ENCODE measurements at places on chromosomes 6 and 20.

GRCh38 chr6:137188855-137189254, 15.4 kb upstream of the IL22RA2 start:
- no peak for DNase-seq

DNA sequence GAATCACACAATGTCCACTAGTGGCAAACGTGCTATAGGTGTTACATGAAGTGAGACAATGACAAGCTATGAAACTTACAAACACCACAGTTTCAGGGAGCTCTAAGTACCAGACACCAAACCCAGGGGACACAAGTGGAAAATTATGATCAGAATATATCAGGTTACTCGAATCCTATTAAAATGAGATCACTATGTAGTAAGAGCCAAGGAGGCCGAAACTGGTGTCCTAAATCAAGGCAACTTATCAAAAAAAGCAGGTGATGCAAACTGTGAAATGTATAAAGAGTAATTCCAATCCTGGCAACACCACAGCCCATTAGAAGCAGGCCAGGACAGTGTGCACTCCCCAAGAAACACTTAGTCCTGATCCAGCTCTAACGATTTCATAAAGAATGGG, 100.3 kb downstream of the ARHGAP18 start:
- DNase-seq, result no peak

DNA sequence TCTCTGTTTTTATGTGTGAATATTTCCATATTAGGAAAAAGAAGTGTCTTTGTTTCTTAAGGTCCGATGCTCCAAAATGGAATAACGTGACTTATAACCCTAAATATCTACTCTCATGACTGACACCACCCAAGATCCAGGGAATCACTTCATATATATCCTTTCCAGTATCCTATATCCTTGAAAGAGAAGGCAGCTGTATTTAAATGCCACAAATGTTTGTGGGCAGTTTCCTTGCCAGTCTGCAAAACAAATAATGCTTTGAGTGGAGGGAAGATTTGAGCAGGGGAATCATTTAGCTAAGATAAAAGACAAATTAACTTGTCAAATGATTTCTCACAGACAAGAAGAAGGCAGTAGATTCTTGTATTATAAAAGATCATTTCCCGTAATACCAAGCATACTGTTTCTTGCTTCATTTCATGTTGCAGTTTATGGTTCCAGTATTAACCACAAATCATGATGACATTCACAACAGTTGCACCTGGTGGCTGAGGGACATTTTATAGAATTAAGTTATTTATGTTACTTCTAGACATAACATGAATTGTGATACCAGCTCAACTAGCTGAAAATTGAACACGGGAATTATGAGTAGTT, 30.0 kb upstream of the FABP7 start:
- no peak for DNase-seq

DNA sequence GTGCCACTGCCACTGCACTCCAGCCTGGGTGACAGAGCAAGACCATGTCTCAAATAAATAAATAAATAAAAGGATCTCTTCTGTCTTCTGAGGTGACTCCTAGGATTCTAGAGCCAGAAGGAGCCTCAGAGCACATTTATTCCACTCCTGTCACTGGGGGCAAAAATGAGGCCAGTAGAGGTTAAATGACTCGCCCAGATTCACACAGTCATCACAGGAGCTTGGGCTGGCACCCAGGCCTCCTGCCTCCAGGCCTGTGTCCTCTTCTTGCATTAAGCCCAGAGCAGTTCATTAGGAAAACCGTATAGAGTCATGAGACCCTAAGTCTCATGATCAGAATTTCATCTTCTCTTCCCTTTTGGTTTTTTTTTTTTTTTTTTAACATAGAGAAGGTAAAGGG, 243.3 kb downstream of the NRN1 start:
- no peak for DNase-seq

GRCh38 chr20:1331801-1332453, 3.0 kb upstream of the SDCBP2 start:
- DNase-seq, result no peak

GRCh38 chr6:16130437-16130891, 1.6 kb downstream of the MYLIP start:
- DNase-seq, result no peak

DNA sequence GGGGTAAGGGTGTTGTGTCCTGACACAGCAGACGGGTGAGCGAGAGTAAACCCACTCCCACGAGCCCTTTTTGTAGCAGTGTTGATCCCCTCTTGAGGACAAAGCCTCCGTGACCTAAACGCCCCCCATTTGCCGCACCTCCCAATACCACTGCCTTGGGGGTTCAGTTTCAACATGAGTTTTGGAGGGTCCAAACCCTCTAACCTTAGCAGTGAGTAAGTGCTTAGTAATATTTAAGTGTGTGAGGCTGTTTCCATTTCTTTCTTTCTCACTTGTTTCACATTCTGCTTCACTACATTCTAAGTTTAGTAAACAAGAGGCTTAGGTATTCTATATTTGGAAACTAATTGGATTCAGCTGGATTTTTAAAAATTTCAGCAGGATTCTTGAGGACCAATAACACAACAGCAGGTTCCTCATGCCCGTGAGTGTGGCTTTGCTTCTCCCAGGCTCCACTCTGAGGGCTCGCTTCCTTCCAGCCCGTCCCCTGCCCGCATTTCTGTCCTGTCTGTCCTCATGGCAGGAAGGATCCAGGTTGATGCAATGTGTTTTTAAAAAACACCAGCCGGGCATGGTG, 41.2 kb downstream of the SNX9 start:
- DNase-seq, result no peak

DNA sequence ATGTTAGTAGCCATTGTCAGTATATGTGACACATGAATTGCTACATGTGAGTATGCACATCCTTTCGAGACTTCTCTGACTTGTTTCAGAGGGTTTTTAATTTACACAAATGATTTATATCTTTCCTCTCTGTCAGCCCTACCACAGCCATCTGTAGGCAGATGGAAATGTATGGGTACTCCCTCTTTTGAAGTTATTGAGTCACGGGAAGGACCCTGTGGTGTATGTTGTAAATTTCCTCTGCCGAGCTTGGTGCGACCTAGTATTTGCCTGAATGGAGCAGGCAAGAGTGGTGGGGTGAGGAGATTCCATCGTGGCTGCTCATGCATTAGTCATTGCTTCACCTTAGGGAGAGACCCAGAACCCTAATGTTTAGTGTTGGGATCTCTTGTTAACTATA, 171.9 kb downstream of the JARID2 start:
- DNase-seq, result no peak

DNA sequence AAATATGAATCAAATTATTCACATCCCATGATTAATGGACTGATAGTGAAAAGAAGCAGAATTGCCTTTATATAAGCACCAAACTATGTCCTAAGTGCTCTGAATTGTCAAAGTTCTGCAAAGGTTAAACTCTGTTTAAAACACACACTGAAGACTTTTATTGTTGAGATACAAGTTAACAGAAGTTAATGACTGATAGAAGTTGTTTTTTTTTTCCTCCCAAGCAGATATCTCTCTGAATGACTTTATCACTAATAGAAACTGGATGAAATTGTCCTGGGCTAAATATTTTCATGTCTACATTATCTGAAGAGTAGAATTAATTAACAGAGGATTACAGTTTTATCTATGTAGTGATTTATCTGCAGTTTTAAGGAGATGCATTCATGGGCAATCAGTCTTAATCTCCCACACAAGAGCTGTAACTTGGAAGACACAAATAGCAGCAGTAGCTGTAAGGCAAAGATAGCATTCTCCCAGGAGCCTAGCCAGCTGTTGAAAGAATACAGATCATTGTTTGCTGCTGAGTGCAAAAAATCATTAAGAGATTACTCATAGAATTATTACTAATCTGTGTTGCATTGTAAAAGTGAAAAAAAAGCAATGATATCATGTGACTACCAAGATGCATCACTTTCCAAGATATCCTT, 49.9 kb downstream of the BMP5 start:
- no peak for DNase-seq

- no peak for DNase-seq
Measured at GRCh38 chr20:46652699-46653098, 1.4 kb upstream of the SLC13A3 start.

GRCh38 chr20:50015993-50016770, 33.4 kb downstream of the SNAI1 start:
- no peak for DNase-seq

- DNase-seq, result no peak
Measured at GRCh38 chr6:131652472-131652871, 15.4 kb downstream of the ENPP3 start.

DNA sequence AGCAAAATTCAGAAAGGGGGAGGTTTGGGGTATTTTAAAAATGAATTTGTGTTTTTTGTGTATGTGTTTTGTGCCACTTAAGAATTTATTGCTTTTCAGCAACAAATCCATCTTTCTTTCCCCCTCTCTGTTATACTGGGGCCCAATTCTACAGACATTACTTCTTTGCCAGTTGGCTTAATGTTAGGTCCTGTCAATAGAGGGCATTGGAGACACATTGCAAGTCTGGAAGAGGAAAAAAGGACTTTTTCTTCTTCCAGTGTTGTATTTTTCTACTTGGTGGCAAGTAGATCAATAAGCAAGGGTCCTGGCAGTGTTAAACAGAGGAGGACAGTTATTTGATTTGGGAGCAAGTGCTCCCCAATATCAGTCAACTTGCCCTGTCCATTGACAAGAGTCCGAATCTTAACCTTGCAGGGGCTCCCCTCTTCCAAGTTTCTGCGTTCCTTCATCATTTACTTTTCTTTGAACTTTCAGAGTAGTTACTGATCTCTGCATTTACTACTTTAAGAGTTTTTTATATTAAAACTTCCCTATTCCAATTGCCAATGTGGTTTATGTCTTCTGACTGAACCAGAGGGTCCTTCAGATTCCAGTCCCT, 23.4 kb downstream of the SCML4 start:
- DNase-seq, result no peak

DNA sequence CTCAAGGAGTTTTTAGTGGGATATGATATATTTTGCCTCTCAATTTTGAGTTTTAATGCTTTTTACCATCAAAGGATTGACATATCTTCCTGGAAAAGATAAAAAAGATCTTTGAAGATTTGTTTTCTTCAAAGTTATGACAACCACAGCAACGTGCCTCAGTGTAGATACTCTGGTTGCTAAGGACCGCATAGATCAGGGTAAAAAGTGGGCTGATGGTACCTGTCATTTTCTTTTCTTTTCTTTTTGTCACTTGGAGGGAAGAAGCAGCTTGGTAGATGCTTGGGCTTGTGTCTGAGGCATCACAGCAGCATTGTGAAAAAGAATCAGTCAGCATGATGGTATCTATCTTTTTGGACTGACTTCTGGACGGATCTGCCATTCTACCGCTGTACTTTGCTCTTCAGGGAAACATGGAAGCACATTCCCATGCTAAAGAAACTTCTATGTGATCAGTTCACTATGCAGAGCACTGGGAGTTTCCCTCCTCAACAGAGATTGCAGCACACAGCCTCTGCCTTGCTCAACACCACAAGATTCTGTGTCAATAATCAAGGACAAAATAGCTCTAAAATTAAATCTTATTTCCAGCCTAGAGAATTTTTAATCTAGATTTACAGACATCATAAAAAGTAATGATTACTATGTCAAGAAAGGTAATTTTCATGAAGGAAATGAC, 54.8 kb upstream of the SGK1 start:
- DNase-seq, result no peak

- no peak for DNase-seq
Measured at GRCh38 chr6:144148886-144149285, 1.4 kb upstream of the STX11 start.

- no peak for DNase-seq
Measured at GRCh38 chr6:50952092-50952907, 133.6 kb downstream of the TFAP2B start.

DNA sequence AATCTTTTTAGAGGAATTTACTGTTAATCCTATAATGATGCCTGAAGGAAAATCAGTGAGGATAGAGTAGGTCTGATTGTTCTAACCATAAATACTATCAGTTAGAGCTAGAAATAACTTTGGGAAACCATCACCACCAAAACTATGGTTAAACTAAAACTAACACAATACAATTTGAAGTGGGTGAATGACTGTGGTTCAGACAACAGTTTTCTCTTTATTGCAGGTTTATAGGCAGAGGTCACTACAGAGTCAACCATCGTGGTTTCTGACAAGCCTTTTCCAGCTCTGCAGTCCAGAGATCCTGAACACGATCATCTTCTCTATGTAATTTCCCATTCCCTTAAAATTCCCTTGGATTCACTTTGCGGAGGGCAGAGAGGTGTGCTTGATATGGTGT, 134.3 kb downstream of the IBTK start:
- no peak for DNase-seq

- no peak for DNase-seq
Measured at GRCh38 chr20:24042646-24043045, 54.1 kb upstream of the GGTLC1 start.

DNA sequence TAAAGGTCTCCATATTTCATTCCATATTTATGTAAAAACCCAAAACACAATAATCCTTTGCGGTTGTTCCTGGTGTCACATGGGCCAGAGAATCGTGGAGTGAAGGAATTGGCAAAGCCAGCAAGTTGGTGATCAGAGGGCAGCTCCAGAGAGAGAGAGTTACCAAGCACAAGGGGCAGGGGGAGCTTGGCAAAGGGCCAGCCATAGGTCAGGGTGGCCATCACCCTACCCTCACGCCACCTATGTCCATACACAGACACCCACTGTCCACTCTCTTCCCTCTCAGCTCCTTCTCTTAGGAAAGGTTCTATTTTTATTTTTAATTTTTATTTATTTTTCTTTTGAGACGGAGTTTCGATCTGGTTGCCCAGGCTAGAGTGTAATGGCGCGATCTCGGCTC, 163.2 kb upstream of the JARID2 start:
- no peak for DNase-seq

- no peak for DNase-seq
Measured at GRCh38 chr20:6613280-6613861, 154.1 kb upstream of the BMP2 start.

GRCh38 chr6:139271056-139271455, 20.7 kb downstream of the TXLNB start:
- no peak for DNase-seq

DNA sequence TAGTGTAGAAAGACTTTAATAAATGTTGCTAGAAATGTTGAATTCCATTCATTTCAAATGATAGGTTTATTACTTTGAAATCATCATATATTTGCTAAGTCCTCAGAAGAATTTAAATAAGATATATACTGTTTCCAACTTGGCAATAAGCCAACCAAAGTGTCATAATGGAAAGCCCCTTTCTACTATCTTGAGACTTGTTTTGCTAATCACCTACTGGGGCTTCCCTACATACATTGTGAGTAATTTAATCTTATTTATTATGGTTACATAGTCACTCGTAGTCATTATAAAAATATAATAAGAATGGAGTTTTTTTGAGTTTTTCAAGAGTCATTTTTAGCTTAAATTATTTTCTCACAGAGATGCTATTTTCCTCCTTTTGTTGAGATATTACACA, 20.7 kb downstream of the COL19A1 start:
- DNase-seq, result no peak

GRCh38 chr6:5199283-5199682, 61.5 kb downstream of the LYRM4 start:
- DNase-seq, result no peak

DNA sequence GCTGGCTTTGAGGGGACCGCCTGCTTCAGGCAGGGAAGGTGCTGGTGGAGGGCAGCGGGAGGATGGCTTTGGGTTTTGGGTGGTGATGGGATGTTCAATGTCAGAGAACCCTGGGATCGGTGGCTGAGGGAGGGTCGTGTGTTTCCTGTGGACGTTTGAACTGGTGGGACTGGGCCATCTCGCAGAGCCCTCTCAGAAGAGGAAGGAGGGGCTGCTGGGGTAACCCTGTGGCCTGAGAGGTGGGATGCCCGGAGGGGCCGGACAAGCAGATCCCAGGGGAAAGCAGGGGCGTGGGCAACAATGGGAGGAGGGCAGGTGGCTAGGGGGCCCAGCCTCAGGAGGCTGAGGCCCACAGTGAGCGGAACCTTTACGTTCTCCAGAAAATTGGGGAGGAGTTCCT, 34.9 kb downstream of the PYGB start:
- DNase-seq, result no peak
